ENCODE measurements at places on chromosomes 4 and X.

DNA sequence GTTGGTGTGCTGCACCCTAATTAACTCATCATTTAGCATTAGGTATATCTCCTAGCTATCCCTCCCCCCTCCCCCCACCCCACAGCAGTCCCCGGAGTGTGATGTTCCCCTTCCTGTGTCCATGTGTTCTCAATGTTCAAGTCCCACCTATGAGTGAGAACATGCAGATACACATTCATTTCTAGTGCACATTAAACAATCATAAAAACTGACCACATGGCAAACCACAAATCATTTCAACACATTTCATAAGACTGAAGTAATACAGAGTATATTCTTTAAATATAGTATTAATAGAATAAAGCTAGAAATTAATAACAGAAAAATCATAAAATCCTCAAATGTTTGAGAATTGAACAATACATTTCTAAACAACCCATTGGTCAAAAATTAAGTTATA lies 34.1 kb downstream of the PRKG2 start:
- no peak for DNase-seq

DNA sequence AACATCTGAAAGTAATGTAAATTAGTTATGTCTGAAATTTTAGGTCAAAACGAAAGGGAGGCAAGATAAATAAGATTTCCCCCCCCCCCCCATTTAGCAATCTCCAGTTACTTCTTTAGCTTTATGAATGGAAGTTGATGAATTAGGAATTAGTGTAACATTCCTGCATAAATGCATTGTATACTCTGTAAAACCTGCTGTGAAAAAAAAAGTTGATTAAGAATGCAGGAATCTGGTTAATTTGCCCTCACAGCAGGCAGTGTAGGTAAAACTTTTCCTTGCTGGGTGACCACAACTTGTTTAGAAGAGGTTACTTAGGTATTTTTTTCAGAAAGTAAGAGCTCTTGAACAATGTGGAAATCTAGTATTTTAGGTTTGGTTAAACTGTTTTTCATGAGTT lies 15.3 kb downstream of the LARP7 start:
- no peak for DNase-seq

- no peak for DNase-seq
Measured at GRCh38 chr4:122711919-122712318, 20.6 kb upstream of the BBS12 start.

- no peak for DNase-seq
Measured at GRCh38 chr4:3323071-3323481, 30.3 kb downstream of the RGS12 start.

GRCh38 chr4:130478406-130478805 lies 1382.5 kb downstream of the C4orf33 start:
- no peak for DNase-seq

DNA sequence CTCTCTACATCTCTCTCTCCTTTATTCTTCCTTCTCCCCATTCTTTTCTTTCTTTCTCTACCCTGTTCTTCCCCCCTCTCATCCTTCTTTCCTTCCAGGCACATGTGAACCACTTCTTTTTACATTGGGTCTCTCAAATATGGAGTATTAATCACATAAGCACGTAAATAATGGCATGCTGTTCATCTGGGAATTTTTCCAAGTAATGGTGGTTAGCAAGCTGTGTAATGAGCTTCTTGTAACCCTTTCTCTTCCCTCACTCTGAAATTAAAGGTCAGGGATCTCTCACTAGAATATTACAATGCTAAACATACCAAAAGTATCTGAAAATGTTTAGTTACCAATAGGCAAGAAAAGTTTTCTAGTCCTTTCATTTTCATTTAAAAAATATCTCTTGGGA lies 239.9 kb upstream of the TEX13A start:
- no peak for DNase-seq

Measured in inflammatory macrophage treated with lipopolysaccharide for 1 hour (primary cell).